ENCODE measurements at places on chromosomes 12 and 14.

GRCh38 chr14:103504991-103505565, 17.6 kb downstream of the CKB start:
- H3K27me3 ChIP-seq, result no peaks in the 10 kb centered on the region
- H3K4me1 ChIP-seq, result no peaks in the 10 kb centered on the region
- H3K36me3 ChIP-seq, result no peaks in the 10 kb centered on the region
- H3K27ac ChIP-seq, result no peak overlapping the region
- peak; percentile 8 for DNase-seq

DNA sequence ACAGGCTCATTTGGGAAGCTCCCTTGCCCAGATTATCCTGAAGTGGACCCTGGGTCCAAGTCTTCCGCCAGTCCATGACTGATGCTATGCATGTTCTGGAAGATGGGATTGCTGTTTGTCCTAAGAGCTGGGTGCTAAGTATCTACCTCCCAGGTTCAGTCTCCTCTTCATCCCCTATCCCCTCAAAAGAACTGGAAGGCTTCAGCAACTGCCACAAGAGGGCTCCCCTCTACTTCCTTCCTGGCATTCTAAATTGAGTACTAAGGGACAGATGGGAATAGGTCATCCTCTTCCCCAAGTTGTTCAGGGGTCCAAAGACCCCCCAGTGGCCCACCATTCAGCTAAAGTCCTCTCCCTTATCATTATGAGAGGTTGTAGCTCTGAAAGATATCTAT, 9.0 kb upstream of the FKBP11 start:
- H3K36me3 ChIP-seq, result no peaks in the 10 kb centered on the region
- H3K27me3 ChIP-seq, result no peaks in the 10 kb centered on the region
- DNase-seq, result no peak
- no peaks in the 10 kb centered on the region for H3K4me1 ChIP-seq
- H3K27ac ChIP-seq, result no peak overlapping the region

GRCh38 chr14:54761835-54762234, 140.8 kb downstream of the GCH1 start:
- H3K27ac ChIP-seq, result no peak overlapping the region
- no peak for DNase-seq
- H3K4me1 ChIP-seq, result no peaks in the 10 kb centered on the region

- DNase-seq, result no peak
- H3K27me3 ChIP-seq, result no peaks in the 10 kb centered on the region
- no peaks in the 10 kb centered on the region for H3K4me1 ChIP-seq
- H3K4me3 ChIP-seq, result no peak overlapping the region
Measured at GRCh38 chr14:37924622-37925021, 283.1 kb upstream of the SSTR1 start.

DNA sequence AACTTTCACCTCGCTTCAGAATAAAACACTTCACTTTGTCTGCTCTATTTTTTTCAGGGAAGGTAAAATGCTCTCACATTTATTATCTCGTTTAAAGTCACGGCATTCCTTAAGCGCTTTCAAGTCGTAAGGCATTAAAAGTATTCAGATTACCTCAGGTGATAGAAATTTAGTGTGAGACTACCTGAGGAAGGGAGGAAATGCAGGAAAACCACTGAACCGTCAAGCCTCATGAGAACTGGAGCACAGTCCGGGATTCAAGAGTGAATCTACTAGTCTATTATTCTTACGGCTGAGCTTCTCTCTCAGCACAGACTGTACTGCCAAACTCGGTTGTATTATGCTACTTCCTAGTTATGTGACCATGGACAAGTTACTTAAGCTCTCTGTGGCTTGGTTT, 8.3 kb upstream of the PPFIBP1 start:
- H3K36me3 ChIP-seq, result no peaks in the 10 kb centered on the region
- DNase-seq, result no peak

DNA sequence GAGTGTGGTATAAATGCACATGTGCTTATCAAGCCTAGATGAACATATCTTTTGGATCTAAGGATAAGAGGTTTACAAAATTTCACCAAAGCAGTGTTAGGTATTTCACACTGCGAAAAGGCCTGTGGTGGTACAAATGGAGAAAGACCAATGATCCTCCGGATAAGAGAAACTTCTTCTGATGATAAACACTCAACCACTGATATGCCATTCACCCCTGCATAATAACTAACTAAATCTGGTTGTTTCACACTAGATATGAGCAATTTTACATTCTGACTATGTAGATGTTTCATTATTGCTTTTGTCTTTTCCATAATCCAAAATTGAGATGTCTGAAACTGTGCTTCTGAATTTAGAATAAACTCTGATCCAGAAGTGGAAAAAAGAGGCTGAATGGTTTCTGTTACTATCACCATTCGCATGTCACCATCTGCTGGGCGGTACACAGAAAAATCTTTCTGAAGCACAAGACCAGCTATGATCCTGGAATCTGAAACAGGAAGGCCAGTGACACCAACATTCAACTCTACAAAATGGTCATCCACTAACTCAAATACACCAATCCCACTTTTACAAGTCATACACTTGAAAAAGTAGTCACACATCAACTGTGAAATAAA, 1.3 kb downstream of the BBS10 start:
- H3K27me3 ChIP-seq, result no peaks in the 10 kb centered on the region
- peak overlapping the region; percentile 91 for H3K27ac ChIP-seq
- DNase-seq, result no peak
- H3K4me3 ChIP-seq, result no peak overlapping the region
- H3K4me1 ChIP-seq, result no peaks in the 10 kb centered on the region

DNA sequence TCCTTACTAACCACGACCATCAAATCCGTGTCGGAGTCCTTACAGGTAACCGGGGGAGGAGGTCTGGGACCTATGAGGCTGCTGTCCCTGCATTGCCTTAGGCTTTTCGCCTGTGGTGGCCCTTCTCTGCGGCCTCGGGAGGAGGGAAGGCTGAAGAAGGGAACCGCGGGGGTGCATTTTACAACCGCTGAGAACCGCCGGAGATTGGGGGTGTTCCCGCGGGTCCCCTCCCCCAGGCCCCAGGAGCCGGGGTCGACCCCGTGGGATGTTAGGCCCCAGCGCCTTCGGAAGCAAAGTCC, 549 bp downstream of the GPHN start:
- no peaks in the 10 kb centered on the region for H3K36me3 ChIP-seq
- H3K27ac ChIP-seq, result peak overlapping the region; percentile 91
- no peaks in the 10 kb centered on the region for H3K4me1 ChIP-seq
- no peaks in the 10 kb centered on the region for H3K27me3 ChIP-seq
- DNase-seq, result no peak

- DNase-seq, result no peak
- H3K4me1 ChIP-seq, result no peaks in the 10 kb centered on the region
- no peaks in the 10 kb centered on the region for H3K27me3 ChIP-seq
- no peaks in the 10 kb centered on the region for H3K36me3 ChIP-seq
- no peak overlapping the region for H3K4me3 ChIP-seq
Measured at GRCh38 chr12:107402041-107403022, 283.3 kb upstream of the PWP1 start.

Data from uterus (tissue), 4 donors.